ENCODE measurements at places on chromosomes 13 and 19. TPM values are rescaled to one million over a fixed set of nuclear protein-coding genes. Genes with fewer than 3 reads are reported as not detected.

The ADAMTS10 gene
- total RNA-seq: 4.3 TPM

The ZNF543 gene
- total RNA-seq: 7.8 TPM

The ZNF586 gene
- 13.3 TPM for total RNA-seq

The ERICH6B gene
- total RNA-seq: not detected

The SBK2 gene
- total RNA-seq: 3.0 TPM

The SLC7A1 gene
- 4.6 TPM for total RNA-seq

The KIR2DL4 gene
- not detected for total RNA-seq

DNA sequence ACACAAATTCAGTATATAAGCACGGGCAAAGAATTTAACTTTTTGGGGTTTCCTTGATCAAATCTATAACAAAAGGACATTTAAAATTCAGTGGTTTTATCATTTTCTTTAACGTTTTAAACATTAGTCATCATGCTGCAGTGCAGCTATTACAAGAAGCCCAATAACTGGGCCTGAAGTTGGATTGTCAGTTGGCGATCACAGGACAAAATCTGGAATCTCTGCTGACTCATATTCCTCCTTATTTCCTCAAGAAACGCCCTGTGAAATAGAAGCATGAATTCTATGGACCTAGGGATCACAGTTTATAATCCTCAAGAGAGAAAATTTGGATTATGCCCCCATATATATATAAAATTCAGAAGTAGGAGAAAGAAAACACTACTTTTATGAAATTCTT, 971.6 kb upstream of the MIR17HG start:
- H3K36me3 ChIP-seq: no peaks in the 10 kb centered on the region
- H3K27me3 ChIP-seq: no peaks in the 10 kb centered on the region
- H3K4me3 ChIP-seq: no peak overlapping the region
- H3K27ac ChIP-seq: no peak overlapping the region

GRCh38 chr13:85657942-85658341, 141.3 kb downstream of the SLITRK6 start:
- no peak overlapping the region for H3K27ac ChIP-seq
- no peak for DNase-seq
- no peaks in the 10 kb centered on the region for H3K4me1 ChIP-seq

DNA sequence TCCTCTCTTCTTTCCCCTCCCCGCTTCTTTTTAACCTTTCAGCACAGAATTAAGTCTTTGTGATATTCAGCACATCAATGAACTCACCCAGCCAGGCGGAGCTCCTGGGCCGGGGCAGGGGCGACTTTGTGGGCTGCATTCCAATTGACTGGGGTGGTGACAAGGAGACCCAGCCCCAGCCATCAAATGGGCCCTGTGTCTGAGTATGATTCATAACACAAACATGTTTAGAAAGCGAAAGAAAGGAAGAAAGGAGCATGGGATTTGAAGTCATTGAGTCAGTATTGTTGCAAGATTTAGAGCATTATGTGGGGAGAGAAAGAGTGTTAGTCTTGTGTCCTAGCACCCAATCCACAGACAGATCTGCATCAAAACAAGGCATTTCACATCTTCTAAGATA, 185.3 kb downstream of the LHFPL6 start:
- DNase-seq: no peak
- H3K27me3 ChIP-seq: no peaks in the 10 kb centered on the region
- H3K4me1 ChIP-seq: peaks cover 42% of the 10 kb centered on the region

- DNase-seq: peak; percentile 61
- peak overlapping the region; percentile 93 for H3K27ac ChIP-seq
- peak overlapping the region; percentile 88 for H3K4me3 ChIP-seq
- H3K27me3 ChIP-seq: no peaks in the 10 kb centered on the region
- peaks cover 52% of the 10 kb centered on the region for H3K4me1 ChIP-seq
- no peaks in the 10 kb centered on the region for H3K36me3 ChIP-seq
These were observed 38.8 kb downstream of the ARHGEF7 start for GRCh38 chr13:111153977-111154332.

GRCh38 chr13:76335463-76335862, 550.7 kb downstream of the KCTD12 start:
- H3K27me3 ChIP-seq: no peaks in the 10 kb centered on the region
- H3K27ac ChIP-seq: no peak overlapping the region
- H3K4me1 ChIP-seq: no peaks in the 10 kb centered on the region
- no peaks in the 10 kb centered on the region for H3K36me3 ChIP-seq
- no peak for DNase-seq
- H3K4me3 ChIP-seq: no peak overlapping the region

DNA sequence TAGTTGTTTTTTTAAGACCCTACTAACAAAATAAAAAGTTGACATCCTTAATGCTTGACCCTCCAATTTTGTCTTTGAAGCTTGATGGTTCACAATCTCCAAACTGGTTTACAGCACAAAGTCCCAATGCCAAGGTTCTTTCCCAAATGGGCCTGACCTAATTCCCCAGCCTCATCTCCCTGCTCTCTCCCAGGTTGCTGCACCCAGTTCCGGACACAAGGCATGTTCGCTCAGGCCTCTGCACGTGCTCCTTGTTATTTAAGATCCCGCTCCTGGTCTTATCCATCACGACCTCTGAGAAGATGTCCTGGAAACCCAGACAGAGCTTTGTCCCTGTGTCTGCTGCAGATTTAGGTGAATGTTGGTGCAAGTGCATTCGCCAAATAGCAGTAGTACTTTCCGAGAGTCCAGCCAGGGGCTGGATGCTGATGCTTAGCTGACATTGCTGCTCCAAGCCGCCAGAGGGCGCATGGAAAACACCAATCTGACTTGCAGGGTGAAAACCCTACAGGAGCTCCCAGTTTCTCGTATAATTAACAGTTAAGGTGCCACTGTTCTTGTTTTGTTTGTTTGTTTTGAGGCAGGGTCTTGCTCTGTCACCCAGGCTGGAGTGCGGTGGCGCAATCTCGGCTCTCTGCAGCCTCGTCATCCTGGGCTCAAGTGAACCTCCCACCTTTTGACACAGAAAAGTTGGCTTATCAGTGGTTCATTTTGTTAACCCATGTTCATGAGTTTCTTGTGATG, 18.5 kb downstream of the LYPD3 start:
- peak; percentile 50 for DNase-seq
- H3K36me3 ChIP-seq: no peaks in the 10 kb centered on the region
- no peak overlapping the region for H3K4me3 ChIP-seq
- H3K27me3 ChIP-seq: no peaks in the 10 kb centered on the region
- H3K4me1 ChIP-seq: no peaks in the 10 kb centered on the region

- H3K4me3 ChIP-seq: no peak overlapping the region
- H3K4me1 ChIP-seq: peaks cover 4% of the 10 kb centered on the region
- H3K27ac ChIP-seq: no peak overlapping the region
- no peaks in the 10 kb centered on the region for H3K27me3 ChIP-seq
- no peak for DNase-seq
These were observed 5.0 kb downstream of the ANO8 start for GRCh38 chr19:17329366-17330261.

GRCh38 chr13:23554000-23554399, 16.2 kb upstream of the TNFRSF19 start:
- no peaks in the 10 kb centered on the region for H3K36me3 ChIP-seq
- H3K27me3 ChIP-seq: no peaks in the 10 kb centered on the region
- H3K4me3 ChIP-seq: no peak overlapping the region
- DNase-seq: no peak
- H3K4me1 ChIP-seq: peaks cover 4% of the 10 kb centered on the region

GRCh38 chr19:3976495-3977241, 5.8 kb upstream of the DAPK3 start:
- H3K4me3 ChIP-seq: no peak overlapping the region
- H3K36me3 ChIP-seq: no peaks in the 10 kb centered on the region
- peak; percentile 33 for DNase-seq
- H3K27me3 ChIP-seq: no peaks in the 10 kb centered on the region
- H3K4me1 ChIP-seq: no peaks in the 10 kb centered on the region

GRCh38 chr13:63625869-63626268, 2210.2 kb upstream of the PCDH20 start:
- H3K4me3 ChIP-seq: no peak overlapping the region
- no peak overlapping the region for H3K27ac ChIP-seq
- no peaks in the 10 kb centered on the region for H3K27me3 ChIP-seq
- H3K4me1 ChIP-seq: no peaks in the 10 kb centered on the region
- no peak for DNase-seq

GRCh38 chr13:32107474-32107873, 75.9 kb downstream of the FRY start:
- H3K27me3 ChIP-seq: no peaks in the 10 kb centered on the region
- H3K4me3 ChIP-seq: no peak overlapping the region
- H3K4me1 ChIP-seq: peaks cover 6% of the 10 kb centered on the region

DNA sequence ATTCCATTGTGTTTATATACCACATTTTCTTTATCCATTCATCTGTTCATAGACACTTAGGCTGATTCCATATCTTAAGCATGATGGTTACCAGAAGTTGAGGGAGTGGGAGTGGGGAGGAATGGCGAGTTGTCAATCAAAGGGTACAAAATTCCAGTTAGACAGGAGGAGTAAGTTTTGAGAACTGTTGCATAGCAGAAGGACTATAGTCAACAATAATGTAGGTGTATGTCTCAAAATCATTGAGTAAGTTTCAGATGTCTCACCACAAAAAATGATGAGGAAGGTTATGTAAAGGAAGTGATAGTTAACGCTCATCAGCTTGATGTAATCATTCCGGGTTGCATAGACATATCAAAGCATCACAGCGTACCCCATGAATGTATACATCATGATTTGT, 4.6 kb upstream of the UBL3 start:
- no peaks in the 10 kb centered on the region for H3K27me3 ChIP-seq
- H3K27ac ChIP-seq: no peak overlapping the region
- no peak for DNase-seq
- H3K4me3 ChIP-seq: no peak overlapping the region
- peaks cover 3% of the 10 kb centered on the region for H3K4me1 ChIP-seq

DNA sequence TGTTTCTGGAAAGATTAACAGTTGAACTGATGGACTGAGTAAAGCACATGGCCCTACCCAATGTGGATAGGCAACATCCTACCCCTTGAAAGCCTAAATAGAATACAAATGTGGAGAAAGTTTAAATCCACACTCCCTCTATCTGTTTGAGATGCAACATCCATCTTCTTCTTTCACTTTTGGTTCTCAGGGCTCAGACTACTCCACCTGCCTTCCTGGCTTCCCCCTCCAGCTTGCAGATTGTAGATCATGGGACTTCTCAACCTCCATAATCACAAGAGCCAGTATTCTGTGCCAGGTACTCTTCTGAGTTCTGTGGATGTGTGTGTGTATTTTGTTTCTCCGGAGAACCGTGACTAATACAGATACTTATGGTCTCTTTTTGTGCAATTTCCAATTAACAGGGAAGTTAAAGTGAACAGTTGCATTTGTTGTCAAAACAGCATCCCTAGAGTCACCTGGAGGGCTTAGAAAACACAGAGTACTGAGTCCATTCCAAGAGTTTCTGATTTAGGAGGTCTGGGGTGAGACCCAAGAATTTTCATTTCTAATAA, 590.3 kb upstream of the MIR17HG start:
- no peaks in the 10 kb centered on the region for H3K27me3 ChIP-seq
- H3K4me3 ChIP-seq: no peak overlapping the region
- no peak overlapping the region for H3K27ac ChIP-seq
- H3K4me1 ChIP-seq: no peaks in the 10 kb centered on the region

DNA sequence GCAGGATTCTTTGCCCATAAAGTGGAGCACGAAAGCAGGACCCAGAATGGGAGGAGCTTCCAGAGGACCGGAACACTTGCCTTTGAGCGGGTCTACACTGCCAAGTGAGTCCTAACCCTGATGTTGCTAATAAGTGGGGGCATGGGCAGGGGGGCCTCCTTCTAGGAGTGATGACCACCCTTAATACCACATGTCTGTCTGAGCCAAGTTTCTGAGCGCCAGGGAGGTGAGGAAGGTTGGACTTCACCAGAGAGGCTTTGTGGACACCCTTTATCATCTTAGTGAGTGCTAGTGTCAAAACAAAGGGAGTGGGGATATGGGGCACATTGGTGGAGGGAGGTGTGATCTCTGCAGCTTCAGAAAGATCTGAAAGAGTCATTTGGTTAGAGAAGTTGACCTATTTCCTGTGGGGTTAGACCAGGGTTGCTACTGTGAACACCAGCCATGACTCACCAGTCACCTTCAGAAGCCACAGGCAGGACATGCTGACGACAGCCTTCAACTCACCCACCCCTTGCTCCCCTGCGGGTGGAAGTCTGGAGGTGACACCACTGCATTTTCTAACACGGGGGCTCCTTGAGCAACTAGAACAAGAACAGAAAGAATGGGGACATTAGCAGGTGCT, 8.8 kb downstream of the ALOX5AP start:
- no peaks in the 10 kb centered on the region for H3K27me3 ChIP-seq
- H3K4me3 ChIP-seq: no peak overlapping the region
- no peaks in the 10 kb centered on the region for H3K36me3 ChIP-seq
- H3K27ac ChIP-seq: peak overlapping the region; percentile 31
- DNase-seq: peak; percentile 35

DNA sequence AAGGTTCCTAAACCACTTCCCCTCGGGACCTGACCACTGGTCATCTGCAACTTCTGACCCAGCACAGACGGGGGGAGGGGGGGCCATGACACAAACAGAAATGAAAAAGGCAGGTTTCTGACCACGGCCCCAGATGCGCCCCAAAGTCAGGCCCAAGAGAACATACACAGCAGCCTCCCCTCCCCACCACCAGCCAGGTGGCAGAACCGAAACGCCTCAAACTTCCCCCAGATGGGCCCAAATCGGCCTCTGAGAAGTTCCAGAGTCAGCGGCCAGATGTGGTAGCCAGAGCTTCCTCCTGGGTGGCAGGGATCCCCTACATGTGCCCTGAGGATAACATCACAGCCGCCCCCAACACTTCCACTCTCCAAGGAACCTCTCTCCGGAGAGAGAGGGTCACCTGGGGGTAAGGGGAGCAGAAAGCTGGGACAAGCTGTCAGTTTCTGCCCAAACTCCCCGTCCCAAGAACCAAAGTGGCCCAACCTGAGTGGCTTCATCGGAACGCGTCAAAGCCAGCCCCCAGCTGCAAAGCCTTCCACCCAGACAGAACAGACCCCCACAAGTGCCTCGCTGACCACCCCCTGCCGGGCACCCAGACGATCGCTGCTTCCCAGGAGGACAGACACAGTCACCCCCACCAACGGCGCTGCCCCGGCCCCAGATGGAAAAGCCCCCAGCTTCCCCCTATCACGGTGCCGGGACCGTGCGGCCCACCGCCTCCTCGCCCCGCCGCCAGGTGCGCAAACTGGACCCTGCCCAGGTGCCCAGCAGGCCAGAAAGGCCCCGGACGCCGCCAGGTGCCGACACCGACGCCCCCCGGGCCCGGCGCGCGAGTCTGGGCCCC, 800 bp downstream of the ELL start:
- DNase-seq: no peak
- H3K27me3 ChIP-seq: no peaks in the 10 kb centered on the region
- peaks cover 40% of the 10 kb centered on the region for H3K4me1 ChIP-seq
- H3K36me3 ChIP-seq: no peaks in the 10 kb centered on the region

DNA sequence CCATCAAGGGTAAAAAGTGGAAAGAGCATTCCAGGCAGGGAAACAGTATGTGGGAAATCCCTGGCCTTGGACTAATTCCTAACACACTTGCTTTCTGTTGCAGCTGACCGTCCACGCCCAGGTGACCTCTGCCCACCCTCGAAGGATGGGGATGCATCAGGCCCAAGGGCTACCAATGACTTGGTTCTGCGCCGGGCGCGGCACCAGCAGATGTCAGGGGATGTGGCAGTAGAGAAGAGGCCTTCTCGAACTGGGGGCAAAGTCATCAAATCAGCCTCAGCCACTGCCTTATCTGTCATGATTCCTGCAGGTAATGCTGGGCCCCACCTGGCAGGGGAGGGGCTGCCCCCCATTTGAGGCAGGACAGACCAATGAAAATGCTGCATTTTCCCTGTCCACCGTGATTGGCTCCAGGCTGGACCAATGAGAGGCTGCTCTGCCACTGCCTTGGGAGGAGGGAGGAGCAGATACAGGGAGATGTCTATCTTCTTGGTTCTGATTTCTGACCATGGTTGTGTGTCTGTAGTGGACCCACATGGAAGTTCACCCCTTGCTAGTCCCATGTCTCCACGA, 12.6 kb downstream of the DNASE2 start:
- no peak overlapping the region for H3K27ac ChIP-seq
- peaks cover 9% of the 10 kb centered on the region for H3K27me3 ChIP-seq
- no peak for DNase-seq
- no peaks in the 10 kb centered on the region for H3K36me3 ChIP-seq
- no peak overlapping the region for H3K4me3 ChIP-seq
- H3K4me1 ChIP-seq: peaks cover 6% of the 10 kb centered on the region

Measured in gastrocnemius medialis (tissue), 4 donors.